SHP77 treated with DMSO at 0.1 percent for 48 hours (cell line): ENCODE measurements at places on chromosomes 4 and X.

- DNase-seq, result no peak
These were observed 4.3 kb upstream of the IL21 start for GRCh38 chr4:122625156-122625555.

- DNase-seq, result no peak
These were observed 240.8 kb upstream of the DDX53 start for GRCh38 chrX:22758807-22759481.

- DNase-seq, result no peak
These were observed 25.7 kb downstream of the SLAIN2 start for GRCh38 chr4:48367016-48367415.

GRCh38 chr4:17933126-17933525 lies 88.4 kb downstream of the LCORL start:
- DNase-seq, result no peak

DNA sequence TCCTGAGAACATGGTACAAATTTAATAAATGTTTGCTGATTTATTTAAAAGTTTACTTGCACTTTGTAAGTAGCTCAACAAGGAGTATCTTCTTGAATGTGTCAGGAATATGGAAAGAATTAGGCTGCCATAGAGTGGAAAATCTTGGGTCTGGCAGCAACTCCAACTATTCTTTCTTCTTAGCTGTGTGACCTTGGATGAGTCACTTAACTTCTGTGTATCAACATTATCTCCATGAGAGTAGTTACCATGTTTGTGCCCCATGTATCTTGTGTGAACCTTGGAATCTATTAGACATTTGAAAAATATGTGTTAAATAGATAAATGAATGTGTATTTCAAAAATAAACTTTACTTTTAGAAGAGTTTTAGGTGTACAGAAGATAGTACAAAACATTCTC lies 348.8 kb downstream of the GBA3 start:
- DNase-seq, result no peak

DNA sequence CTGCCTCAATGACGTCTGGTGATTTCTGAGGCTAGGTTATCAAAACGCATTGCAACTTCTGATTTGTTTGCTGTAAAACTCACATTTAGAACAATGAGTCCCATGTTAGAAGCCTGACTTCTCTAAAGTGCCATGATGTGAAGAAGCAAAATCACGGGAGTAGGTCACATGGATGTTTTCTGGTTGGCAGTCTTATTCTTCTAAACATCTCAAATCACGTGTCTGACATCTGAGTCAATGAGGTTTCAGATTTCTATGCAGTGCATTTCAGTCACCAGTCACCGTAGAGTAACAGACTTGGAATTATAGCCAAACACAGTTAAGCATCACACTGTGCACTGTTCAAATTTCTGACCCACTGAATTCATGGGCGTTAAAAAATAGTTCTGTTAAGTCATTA lies 482.1 kb downstream of the TMA16 start:
- no peak for DNase-seq

- DNase-seq, result no peak
These were observed 43.0 kb upstream of the HMX1 start for GRCh38 chr4:8914461-8915171.

DNA sequence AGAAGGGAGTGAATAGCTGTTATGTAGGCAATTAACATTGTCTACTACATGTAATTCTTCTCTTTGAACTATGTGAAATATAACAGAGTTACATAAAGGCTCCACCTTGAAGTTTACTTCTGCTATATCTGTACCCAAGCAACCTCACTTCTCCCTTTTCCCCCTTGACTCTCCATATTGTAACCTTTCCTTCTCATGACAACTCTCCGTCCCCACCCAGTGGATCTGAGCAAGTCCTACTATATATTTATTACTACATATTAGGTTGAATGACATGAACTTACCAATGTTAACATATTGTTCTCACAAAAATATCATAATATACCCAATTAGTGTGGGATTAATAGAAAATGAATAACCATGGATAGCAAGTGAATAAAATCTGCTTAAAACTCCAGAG lies 93.2 kb upstream of the ATP8A1 start:
- no peak for DNase-seq

- DNase-seq, result no peak
These were observed 240.1 kb downstream of the FRAS1 start for GRCh38 chr4:78297116-78297800.

DNA sequence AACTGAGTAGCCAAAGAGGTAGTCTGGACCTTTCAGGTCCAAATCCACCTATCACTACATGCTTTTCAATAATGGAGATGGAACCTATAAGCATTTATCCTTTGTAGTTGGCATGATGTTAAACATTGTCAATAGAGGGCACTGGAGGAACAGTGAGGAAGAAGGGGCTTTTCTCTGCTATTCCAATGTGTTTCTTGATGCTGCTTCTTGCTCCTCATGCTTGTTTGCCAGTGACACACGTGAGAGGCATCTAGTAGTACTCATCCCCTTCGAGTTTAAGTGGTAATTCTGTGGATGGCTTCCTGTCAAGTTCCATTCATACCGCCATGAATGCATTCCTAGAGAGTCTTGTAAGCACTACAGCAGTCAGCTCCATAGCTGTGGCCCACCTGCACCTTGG lies 84.0 kb downstream of the NAA11 start:
- DNase-seq, result no peak

GRCh38 chr4:153834901-153835300 lies 46.0 kb upstream of the SFRP2 start:
- no peak for DNase-seq

GRCh38 chr4:94504545-94504944 lies 52.8 kb downstream of the PDLIM5 start:
- no peak for DNase-seq

GRCh38 chr4:109185548-109185947 lies 116.9 kb downstream of the COL25A1 start:
- no peak for DNase-seq

DNA sequence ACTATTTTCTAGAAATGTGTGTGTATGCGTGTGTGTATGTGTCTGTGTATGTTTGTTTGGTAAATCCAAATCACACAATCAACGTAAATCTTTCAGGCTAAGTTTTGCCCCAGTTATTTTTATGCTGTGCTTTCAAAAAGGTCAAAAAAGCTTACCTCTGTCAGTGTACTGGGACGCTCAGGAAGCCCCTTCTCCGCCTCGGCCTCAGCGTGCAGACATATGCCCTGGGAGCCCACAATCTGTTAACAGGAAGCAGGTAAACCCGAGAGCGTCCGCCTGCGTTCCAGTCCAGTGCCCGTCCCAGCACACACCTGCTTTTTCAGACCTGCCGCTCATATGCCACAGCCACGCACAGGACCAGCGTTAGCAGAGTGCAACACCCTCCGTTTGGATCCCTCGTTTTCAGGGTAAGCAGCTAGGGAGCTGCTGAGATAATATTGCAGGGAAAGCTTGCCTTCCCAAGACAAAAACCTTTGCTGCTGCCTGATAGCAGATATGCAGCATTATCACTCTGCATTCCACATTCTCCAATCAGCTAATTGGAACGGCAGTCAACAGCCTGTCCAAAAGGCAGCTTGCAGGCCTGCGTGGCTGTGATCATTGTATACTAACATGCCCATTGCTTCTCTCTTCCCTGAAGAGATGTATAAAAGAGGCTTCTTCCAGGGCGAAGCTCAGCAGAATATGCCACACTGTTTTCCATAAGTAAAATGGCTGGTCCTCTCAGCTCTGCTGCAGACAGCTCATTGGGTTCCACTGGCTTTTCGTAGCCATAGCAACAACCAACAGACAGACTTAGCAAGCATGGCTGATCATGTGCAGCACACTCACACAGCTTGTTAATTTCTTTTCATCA lies at the start of gene SORBS2:
SORBS2 (minus strand) TSS at position 686 of the 856 bp plus-strand sequence. CDS start 121,623 bp downstream, outside the sequence.
- peak; percentile 58 for DNase-seq

DNA sequence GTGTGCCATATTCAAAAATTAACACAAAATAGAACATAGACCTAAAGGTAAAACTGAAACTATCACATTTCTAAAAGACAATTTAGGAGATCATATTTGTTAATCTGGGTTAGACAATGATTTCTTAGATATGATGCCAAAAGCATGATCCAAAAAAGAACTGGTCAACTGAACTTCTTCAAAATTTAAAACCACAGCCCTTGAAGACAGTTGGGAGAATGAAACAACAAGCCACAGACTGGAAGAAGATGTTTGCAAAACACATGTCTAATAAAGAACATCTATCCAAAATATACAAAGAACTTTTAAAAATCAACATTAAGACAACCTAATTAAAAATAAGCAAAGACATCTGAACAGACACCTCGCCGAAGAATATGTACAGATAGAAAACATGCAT lies 19.5 kb downstream of the COMMD8 start:
- DNase-seq, result no peak

DNA sequence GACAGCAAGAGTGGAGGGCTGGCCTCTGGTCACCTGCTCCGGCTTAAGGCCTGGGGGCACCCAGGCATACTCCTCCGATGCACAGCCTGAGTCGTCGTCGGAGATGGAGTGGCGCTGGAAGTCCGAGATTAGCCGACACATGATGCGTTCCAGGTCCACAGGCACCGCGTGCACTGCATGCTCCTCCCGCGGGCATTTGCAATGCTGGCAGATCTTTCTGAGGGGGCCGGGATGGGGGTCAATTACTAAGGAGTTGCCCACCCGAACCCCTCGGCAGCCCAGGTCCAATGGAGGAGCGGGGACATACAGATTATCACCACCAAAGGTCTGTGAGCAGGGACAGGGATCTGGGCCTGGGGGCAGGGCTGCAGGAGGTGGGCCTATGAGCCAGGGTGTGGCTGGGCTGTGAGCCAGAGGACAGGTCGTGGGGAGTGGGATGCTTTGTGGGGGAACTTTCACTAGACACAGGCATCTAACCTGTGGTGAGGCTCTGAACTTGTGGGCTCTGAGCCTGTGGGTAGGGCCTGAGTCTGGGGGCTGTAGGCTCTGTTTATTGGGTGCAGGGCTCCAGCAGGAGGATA lies 2.4 kb downstream of the PRICKLE3 start:
- no peak for DNase-seq

DNA sequence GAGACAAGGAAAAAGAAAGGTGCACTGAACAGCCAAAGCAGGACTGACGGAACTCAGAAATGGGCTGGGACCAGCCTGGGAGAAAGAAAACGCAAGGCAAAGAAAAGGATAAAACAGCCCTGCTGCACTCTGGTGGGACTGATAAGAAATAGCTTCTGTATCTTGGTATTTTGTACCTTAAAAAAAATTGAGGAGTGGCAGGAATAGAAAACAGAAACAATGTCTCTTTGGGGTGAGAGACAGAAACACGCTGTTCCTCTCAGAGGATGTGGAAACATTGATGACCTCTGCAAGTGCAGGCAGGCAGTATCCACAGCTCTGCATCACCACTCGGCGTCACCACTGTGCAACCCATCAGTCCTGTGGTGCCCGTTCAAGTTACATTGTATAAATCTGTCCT lies 152.5 kb upstream of the SPRY1 start:
- no peak for DNase-seq

DNA sequence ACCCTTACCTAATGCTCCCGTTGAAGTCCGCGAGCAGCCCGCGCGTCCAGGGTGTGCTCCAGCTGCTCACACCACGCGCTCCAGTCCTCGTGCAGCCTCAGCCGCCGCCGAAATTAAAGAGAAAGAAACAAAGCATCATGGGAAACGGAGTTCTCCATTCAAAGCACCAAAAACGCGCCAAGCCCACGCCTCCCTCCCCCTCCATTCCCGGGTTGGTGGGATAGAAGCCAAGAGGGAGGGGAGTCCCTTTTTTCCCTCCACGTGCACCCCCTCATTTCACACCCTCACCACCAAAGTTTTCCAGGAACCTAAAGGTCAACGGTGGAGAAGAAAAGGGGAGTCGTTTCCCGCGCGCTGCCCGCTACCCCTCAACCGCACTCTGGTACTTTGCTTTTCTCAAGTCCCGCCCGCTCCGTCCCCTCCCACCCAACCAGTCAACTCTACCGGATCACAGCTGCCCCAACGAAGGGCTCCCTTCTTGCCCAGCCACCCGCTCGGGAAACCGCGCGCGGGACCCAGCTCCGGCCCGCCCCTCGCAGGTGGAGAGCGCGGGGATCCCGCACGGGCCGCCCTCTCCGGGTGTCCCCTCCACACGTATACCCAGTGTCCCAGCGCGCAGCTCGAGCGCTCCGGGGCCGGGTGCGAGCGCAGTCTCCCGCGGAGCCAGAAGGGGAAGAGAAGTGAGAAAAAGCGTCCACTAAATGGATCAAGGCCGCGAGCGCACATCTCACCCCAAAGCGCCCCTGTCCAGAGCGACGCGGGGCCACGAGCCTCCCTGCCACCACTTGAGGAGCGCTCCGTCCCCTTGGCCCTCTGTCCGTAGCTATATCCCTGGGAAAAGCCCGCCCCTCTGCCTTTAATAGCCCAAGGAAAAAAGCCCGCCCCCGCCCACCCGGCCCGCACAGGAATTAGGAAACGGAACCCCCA lies 65.1 kb upstream of the CCDC160 start:
- no peak for DNase-seq

- DNase-seq, result no peak
These were observed 3.3 kb upstream of the PTTG2 start for GRCh38 chr4:37956941-37957340.

DNA sequence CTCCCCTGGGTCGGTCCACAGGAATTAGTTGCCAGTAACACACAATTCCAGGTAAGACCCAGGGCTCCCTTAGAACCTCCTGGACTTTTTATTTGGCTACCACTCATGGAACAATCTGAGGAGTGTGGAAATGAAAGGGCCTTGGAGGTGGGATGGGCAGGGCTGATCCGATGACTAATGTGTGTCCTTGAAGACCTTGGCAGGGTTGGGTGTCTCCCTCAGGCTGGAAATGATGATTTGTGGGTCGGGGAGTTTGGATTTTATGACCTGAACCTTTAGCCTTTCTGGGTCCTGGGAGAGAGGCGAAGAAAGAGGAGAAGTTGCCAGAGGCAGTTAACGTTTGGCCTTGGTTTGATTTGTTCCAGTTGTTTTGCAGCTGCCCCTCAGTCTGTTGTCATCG lies 425.0 kb downstream of the MID1IP1 start:
- no peak for DNase-seq

DNA sequence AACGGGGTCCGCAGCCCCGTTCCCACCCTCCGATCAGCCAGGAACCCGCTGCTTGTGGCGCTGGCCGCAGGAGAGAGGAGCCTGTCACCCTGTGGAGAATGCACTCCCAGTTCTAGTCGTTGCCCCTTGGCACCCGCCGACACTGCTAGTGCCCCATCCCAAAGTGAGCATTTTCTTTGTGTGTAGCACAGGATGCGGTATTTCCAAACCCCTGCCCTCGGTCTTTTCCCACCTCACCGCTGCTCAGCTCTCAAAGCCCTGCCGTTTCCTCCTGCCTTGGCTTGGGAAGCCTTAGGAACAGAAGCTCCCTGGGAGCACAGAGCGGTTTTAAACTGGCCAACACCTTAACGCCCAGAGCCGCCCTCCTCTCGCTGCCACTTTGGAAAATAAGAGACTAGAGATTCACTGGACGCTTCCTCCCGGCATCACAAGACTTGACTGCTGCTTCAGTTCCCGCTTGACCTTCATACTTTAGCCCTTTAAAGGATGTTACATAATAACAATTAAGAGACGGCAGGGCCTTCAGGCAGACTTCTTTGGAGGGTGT lies 772 bp downstream of the CYP4V2 start:
- peak; percentile 9 for DNase-seq

GRCh38 chr4:110196206-110196870 lies 2.1 kb downstream of the ELOVL6 start:
- peak; percentile 10 for DNase-seq
